Sigmoid colon (tissue), 7 donors: ENCODE measurements at places on chromosomes 5 and 9. TPM values are rescaled to one million over a fixed set of nuclear protein-coding genes. Genes with fewer than 3 reads are reported as not detected.
A peak's percentile ranks its signal among the peaks of the same experiment; 100 is the strongest.

The WDR38 gene
- polyA plus RNA-seq: not detected

The NUDCD2 gene
- 11.8 TPM for polyA plus RNA-seq

The PCDHGA3 gene
- polyA plus RNA-seq: 0.19 TPM

GRCh38 chr5:7221041-7221440, 174.9 kb upstream of the ADCY2 start:
- DNase-seq: no peak

GRCh38 chr9:128946571-128947276, 679 bp downstream of the DOLK start:
- peak; percentile 76 for DNase-seq

DNA sequence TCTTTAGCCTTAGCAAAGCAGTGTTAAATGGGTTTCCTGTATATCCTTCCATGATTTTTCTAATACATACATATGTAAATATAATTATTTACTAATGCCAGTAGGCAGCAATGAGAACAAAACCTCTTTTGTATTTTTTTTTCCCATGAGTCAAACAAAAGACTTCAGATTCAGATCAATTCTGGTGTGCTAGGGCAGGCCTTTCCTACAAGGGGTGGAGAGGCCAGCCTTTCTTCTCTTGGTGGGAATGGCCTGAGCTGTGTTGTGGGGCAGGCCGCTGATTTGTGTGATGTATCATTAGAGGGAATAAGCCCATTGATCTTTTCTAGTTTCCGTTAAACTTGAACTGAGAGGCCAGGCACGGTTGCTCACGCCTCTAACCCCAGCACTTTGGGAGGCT, 115.5 kb upstream of the DMRT1 start:
- peak; percentile 37 for DNase-seq

DNA sequence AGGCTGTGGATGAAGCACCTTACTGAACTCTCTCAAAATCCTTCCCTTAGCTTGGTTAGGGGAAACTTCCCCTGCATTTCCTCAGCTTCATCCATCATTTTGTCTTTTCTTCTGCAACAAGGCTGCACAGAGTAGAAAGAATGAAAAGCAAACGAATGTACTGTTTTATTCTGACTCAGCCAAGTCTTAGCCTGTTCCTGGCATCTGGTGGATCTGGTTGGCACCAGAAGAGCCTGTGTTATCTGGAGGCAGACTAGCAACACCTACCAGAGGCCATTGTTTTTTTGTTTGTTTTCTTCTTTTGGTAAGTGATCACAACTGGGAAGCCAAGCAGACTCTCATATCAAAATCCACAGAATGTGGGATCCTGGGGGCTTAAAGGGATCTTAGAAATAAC, 200.7 kb downstream of the FANCC start:
- DNase-seq: peak; percentile 56

DNA sequence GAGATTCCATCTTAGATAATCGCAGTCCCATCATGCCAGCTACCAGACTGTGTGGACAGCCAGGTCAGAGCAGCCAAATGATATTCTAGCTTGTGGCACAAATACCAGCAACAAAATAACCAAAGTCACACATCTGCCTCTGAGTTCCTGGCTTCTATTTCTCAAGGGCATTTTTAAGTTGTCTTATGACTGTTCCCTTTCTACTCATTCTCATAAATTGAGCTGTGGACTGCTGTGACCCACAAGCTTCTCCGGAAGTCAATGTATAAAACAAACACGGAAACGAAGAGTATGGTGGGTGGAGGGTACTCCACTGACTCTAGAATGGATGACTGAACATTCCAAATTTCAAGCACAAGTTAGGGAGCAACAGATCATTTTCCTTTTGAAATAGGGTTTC, 43.9 kb downstream of the PDCD1LG2 start:
- DNase-seq: no peak
